NCI-H1105 (cell line): ENCODE measurements at places on chromosomes 5 and 9.

GRCh38 chr9:125240649-125240999 lies 519 bp downstream of the HSPA5 start:
- DNase-seq = peak; percentile 2

- no peak for DNase-seq
Measured at GRCh38 chr5:25850581-25850980, 1187.8 kb downstream of the CDH9 start.

- no peak for DNase-seq
Measured at GRCh38 chr5:131533836-131534235, 101.2 kb downstream of the RAPGEF6 start.

DNA sequence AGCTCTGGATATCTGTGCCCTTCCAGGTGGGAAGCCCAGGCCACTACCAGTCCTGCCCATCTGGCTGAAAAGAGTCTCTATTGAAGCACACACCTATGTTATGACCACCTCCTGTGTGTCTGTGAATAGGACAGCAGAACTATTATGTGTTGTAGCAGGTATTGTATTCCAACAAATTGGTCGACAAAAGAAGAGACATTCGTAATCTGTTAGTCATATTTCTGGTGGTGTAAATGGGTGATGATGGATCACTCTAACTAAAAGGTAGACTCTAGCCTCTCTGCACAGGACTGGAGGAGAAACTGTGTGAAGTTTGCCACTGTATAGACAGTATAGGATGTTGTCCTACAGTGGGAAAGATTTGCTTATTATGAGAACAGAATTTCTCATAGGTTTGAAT lies 416.1 kb downstream of the TMEM38B start:
- no peak for DNase-seq

GRCh38 chr5:59293700-59294099 lies 599.8 kb downstream of the PDE4D start:
- DNase-seq = no peak

DNA sequence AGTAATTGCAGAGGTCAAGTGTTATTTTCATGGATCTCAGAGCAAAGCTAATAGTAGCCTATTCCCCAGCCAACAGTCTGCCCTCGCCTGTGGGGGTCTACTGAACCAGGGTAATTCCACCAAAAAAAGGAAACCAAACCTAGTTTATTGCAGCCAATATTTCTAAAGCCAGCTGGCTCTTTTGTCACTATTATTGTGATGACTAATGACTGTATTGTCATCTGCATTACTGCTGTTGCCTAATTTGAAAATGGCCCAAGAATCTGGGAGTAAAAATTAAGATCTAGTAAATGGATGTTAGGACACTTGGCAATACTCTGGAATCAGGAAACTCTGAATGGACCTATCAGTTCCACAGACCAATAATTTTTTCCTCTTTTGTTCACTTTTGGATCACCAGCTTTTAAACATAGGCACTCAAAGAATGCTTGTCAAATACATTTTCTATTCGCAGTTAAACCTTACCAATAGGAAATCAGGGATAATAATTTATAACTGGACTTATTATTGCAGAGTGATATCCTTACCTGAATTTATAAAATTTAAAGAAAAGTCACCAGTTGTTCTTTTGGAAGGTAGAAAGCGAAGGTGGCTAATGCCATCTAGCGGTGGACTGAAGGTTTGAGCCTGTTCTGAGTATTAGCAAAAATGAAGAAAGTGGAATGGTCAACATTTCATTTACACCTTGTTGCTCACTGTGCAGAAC lies 69.2 kb downstream of the SYK start:
- no peak for DNase-seq

- no peak for DNase-seq
Measured at GRCh38 chr5:154243736-154244135, 53.2 kb downstream of the GALNT10 start.
